ENCODE measurements at places on chromosomes 7 and 10.

DNA sequence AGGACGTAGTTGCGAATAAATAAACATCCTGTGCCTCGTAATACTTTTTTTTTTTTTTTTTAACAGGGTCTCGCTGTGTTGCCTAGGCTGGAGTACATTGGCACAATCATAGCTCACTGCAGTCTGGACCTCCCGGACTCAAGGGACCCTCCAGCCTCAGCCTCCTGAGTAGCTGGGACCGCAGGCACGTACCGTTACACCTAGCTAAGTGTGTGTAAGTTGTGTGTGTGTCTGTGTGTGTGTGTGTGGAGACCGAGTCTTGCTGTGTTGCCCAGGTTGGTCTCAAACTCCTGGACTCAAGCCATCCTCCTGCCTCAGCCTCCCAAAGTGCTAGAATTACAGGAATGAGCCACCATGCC, 573 bp upstream of the PON2 start:
- DNase-seq = no peak

- DNase-seq = no peak
Measured at GRCh38 chr7:111091593-111092358, 849 bp downstream of the LRRN3 start.

DNA sequence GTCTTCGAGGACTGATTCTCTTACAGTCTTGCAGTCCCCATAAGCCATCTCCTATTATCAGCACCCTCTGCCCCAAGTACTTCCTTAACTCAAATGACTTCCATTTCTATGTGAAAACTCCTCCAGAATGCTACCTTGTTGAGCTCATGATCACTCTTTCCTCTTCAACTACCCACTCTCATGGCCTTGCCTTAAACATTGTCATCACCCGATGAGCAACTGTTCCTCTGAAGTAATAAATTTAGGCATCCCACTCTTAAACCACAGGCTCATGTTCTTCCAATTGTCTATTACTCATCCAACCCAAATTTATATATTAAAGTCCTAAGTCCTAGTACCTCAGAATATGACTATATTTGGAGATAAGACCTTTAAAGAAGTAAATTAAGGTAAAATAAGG, 152.9 kb downstream of the C1GALT1 start:
- no peak for DNase-seq

DNA sequence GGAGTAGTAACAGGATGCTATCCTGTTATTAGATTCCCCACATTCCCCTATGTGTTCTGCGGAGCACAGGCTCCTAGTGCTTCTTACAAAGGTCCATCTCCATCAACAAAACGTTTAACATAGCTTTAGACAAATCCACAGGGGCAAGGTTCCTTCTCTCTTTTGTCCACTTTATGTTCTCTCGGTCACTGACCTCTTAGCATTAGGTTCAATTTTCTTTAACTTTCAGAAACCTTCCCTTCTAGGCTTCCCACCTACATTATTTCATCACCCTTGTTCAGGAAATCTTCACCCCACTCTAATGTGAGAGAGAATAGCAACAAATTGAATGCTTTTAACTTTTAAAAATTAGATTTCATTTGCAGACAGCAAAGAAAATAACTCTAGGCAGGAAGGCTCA, 84.9 kb downstream of the DOCK4 start:
- no peak for DNase-seq

GRCh38 chr10:80542053-80542452, 4.4 kb downstream of the SH2D4B start:
- no peak for DNase-seq

Data from GF-D8 (cell line).